ENCODE measurements at places on chromosomes 12 and 14. TPM values are rescaled to one million over a fixed set of nuclear protein-coding genes. Genes with fewer than 3 reads are reported as not detected.

DNA sequence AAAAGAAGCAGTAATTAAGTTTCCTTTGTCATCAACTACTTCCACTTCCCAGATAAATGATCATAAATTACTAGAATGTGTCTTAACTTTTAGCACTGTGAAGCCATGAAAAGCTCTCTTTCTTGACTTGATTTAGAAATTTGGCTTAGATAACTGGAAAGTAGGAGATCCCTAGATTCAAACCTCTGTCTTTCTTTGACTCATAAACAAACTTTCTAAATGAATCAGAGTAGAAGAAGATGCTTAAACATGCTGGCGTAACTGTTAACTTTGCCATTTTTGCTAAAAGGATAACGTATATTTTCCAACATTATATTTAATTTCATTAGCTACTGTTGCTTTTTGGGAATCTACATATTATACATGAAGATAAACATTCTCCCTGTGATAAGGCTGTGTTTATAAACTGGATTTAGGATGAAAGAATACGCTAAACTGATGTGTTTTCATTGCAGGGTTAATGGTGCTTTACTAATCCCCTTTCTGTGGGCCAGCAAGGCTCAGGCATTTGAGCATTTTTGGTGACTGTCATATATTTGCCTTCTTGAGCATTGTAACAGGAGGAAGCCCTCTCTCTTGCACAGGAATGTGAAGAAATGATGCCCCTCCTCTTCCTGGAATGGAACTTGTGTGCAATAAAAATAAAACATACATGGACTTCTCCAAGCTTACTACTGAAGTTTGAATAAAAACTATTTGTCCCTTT lies 301.4 kb downstream of the BMP4 start:
- no peak for DNase-seq

DNA sequence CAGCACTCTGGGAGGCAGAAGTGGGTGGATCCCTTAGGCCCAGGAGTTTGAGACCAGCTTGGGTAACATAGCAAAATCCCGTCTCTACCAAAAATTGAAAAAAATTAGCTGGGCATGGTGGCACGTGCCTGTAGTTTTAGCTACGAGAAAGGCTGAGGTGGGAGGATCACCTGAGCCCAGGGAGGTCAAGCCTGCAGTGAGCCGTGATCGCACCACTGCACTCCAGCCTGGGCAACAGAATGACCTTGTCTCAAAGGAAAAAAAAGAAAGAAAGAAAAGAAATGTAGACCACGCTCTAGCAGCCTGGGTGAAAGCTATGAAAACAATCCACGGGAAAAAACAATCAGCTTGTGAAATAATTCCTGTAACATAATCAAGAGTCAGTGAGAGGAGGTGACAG lies 29.0 kb downstream of the SARNP start:
- DNase-seq: no peak

DNA sequence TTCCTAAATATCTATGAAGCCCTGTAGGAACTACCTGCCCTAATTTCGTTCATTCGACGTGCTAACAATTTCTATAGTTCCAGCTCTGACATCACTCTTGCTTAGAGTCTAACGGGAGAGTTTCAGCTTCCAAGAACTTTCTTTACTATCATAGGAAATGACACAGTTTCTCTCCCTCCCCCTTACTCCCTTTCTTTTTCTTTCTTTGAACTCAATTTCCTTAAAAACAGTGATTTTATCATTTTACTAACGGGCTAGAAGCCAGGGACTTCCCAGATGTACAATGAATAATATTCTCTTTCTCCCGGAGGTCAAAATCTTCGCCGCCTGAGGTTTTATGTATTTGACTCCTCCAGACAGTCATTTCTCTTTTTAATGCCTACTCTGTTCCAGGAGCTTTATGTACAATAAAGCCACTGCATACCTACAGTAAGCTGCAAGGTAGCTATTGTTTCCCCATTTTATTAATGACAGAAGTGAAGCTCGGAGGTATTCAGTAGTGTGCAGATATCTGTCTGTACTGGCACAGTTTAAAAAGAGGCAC lies 15.7 kb downstream of the SMCO2 start:
- DNase-seq: no peak

DNA sequence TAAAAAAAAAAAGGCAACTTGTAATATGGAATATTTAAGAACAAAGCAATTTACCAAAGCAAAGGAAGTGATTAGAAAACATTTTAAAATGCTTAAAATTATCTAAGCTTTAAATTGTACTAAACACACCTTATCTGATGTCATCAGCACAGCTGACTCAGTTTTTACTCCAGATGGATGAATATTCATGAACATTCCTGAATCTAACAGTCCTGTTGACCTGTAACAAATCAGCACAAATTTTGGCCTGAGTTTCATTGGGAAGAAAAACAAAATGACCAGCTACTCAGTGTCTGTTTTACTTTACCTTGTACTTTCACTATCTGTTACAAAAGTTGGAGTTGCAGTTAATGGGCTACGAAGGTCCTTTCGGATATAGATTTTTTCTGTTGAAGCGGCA lies 16.0 kb downstream of the NR2C1 start:
- no peak for DNase-seq

Gene SERPINA10
- total RNA-seq: 0.70 TPM

All from pancreas (tissue), 10 donors.